ENCODE measurements at places on chromosomes 3 and 15.
A peak's percentile ranks its signal among the peaks of the same experiment; 100 is the strongest.

DNA sequence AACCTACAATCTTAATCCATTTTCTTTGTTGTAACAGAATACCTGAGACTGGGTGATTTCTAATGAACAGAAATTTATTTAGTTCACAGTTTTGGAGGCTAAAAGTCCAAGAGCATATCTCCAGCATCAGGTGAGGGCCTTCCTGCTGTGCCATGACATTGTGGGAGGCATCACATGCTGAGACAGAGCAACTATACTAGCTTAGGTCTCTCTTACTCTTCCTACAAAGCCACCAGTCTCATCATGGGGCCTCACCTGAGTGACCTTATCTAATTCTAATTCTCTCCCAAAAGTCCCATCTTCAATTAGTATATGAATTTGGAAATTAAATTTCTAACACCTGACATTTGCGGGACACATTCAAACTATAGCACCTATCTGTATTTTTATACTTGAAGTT lies 247.1 kb upstream of the MRPL3 start:
- no peak for DNase-seq

DNA sequence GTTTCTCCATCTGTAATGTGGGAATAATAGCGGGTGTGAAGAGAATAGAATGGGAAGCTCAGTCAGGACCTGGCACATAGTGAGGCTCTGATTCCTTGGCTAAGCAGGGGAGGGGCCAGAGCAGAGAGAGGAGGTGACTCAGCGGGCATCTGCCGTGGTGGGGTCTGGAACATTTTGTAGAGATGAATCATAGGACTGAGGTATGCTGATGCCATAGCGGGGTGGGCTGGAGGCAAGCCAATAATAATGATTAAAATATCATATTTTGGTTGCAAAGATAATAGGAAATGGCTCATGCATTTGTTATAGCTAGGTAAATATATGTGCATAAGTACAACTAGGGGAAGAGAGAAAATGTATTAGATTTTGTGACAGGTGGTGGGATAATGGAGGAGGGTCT lies 11.2 kb downstream of the TGM4 start:
- DNase-seq, result no peak

DNA sequence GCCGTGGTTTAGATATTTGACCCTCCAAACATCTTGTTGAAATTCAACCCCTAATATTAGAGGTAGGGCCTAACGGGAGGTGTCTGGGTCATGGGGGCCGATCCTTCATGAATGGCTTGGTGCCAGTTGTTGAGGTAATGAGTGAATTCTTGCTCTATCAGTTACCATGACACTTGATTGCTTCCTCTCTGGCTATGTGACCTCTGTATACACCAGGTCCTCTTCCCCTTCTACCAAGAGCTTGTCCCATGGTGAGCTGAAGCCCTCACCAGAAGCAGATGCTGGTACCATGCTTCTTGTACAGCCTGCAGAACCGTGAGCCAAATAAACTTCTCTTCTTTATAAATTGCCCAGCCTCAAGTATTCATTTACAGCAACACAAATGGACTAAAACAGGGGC lies 41.8 kb upstream of the TIPARP start:
- no peak for DNase-seq

GRCh38 chr15:91529534-91529933 lies 324.0 kb upstream of the SLCO3A1 start:
- no peak for DNase-seq

DNA sequence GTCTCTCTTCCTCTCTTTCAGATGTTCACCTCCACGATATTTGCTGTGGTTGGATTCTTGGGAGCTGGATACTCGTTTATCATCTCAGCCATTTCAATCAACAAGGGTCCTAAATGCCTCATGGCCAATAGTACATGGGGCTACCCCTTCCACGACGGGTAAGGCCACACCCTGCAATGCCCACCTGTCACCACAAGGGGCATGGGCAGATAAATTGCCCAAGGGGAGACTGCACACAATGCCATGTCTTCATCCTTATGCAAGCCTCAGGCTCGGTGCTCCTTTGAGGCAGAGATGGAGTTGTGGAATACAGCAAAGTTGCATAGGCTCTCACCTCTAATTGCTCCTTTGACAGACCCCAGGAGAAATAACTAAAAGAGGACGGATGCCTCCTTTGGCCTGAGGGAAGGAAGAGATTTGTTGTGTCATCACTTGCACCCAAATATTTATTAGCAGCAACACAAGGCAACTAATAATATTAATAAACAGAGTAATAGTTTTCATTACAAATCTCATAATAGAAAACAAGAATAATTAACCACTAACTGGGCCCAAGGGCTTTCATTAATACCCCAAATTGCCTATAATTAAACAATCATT lies 13.2 kb downstream of the TM4SF4 start:
- peak; percentile 41 for DNase-seq

DNA sequence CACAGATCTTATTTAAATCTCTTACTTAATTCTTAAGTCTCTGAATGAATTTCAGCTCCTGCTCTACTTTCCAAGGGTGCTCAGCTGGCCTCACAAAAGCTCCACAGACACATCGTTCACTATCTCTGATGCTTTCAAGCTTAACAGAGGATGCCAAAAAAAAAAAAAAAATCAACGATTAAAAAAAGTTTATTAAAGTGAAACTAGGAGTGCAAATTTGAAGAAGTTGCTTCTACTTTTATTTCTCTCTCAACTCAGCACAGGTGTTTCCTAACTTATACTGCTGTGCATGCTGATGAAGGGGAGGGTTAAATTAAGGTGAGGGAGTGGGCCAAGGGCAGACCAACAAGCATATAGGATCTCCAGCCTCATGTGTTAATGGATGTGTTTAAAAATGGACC lies 157.2 kb downstream of the TIGIT start:
- DNase-seq, result no peak

DNA sequence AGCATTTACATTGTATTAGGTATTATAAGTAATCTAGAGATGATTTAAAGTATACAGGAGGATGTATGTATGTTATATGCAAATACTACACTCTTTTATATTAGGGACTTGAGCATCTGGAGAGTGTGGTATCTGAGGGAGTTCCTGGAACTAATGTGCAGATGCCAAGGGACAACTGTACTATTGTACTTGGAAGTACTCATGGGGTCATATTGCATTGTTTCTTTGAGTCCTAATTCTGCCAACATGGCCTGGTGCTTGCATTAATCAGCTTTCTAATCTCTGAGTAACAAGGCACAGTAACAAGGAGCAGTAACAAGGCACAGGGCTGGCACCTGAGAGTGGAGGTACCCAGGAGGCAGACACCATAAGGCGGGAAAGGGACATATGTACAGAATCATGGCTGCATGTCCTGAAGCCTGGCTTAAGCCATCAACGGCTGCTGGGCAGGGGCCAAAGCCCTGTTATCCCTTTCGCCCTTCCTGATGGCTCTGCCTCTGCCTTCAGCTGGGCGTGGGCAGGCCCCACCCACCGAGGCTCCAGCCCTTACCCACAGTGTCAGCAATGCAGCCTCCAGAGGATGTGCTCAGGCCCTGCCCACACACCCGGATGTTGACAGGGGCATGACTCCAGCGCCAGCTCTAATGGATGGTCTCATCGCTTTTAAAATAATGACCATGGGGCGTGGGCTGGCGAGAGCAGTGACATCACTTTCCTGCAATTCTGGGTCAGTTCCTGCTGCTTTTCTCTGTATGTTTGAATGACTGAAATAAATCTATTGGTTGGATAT lies 22.9 kb downstream of the CEMIP start:
- no peak for DNase-seq
